A549 treated with CpdA at 1 μM for 4 hours (cell line): ENCODE measurements at places on chromosomes 2 and 18. TPM values are rescaled to one million over a fixed set of nuclear protein-coding genes. Genes with fewer than 3 reads are reported as not detected.

Gene FKBP7
- total RNA-seq, result 8.7 to 14.2 TPM (median 10.2 TPM) in 5 replicates

Gene USP40
- 22.7 to 26.3 TPM (median 24.0 TPM) in 5 replicates for total RNA-seq

Gene CFAP65
- total RNA-seq, result 0.10 to 0.34 TPM (median 0.14 TPM) in 5 replicates

Gene RESP18
- total RNA-seq, result not detected in 5 replicates

Gene EXOC6B
- 6.6 to 9.2 TPM (median 7.8 TPM) in 5 replicates for total RNA-seq

Gene REG1B
- total RNA-seq, result not detected in 5 replicates

Gene EFEMP1
- 30.5 to 60.6 TPM (median 41.0 TPM) in 5 replicates for total RNA-seq

Gene CAPN14
- total RNA-seq, result 0.02 to 0.06 TPM in 2 of 5 replicates, not detected in the others

Gene IL36B
- total RNA-seq, result 0.11 to 0.13 TPM in 2 of 5 replicates, not detected in the others

Gene SLC66A3
- 32.7 to 39.3 TPM (median 36.6 TPM) in 5 replicates for total RNA-seq

Gene MERTK
- total RNA-seq, result 1.7 to 2.1 TPM (median 1.8 TPM) in 5 replicates

Gene NAT8
- total RNA-seq, result not detected in 5 replicates

Gene LOXHD1
- not detected in 5 replicates for total RNA-seq

Gene RAB10
- 287 to 392 TPM (median 326 TPM) in 5 replicates for total RNA-seq

Gene MLPH
- total RNA-seq, result 218 to 289 TPM (median 278 TPM) in 5 replicates

Gene ZNF385B
- 0.03 TPM in 1 of 5 replicates, not detected in the others for total RNA-seq

Gene KRTCAP3
- 0.37 to 1.5 TPM (median 0.70 TPM) in 5 replicates for total RNA-seq

Gene SETBP1
- total RNA-seq, result 0.58 to 0.76 TPM (median 0.65 TPM) in 5 replicates

Gene TRIM43
- total RNA-seq, result 0.07 TPM in 1 of 5 replicates, not detected in the others

Gene GATA6
- 1.9 to 2.8 TPM (median 2.7 TPM) in 5 replicates for total RNA-seq

Gene STAT4
- total RNA-seq, result 3.2 to 4.5 TPM (median 3.8 TPM) in 5 replicates

Gene UGT1A4
- total RNA-seq, result 0.07 TPM in 1 of 5 replicates, not detected in the others

Gene NTSR2
- total RNA-seq, result 0.05 TPM in 1 of 5 replicates, not detected in the others

Gene CRYGB
- total RNA-seq, result not detected in 5 replicates

Gene KLHL30
- 0.05 to 0.19 TPM (median 0.07 TPM) in 5 replicates for total RNA-seq

Gene EGR4
- total RNA-seq, result 0.16 to 0.30 TPM (median 0.27 TPM) in 5 replicates

Gene FOXD4L1
- 0.30 to 0.69 TPM (median 0.45 TPM) in 5 replicates for total RNA-seq

Gene AQP12B
- total RNA-seq, result not detected in 5 replicates

Gene SERPINB3
- 0.09 to 0.26 TPM (median 0.17 TPM) in 4 of 5 replicates, not detected in the other for total RNA-seq

Gene LIMS3
- not detected in 5 replicates for total RNA-seq

Gene SIX3
- 0.24 to 0.66 TPM (median 0.47 TPM) in 5 replicates for total RNA-seq

Gene COL4A3
- 0.31 to 1.7 TPM (median 0.65 TPM) in 5 replicates for total RNA-seq

Gene HOXD3
- total RNA-seq, result 0.15 to 0.35 TPM (median 0.27 TPM) in 4 of 5 replicates, not detected in the other

Gene XRCC5
- total RNA-seq, result 177 to 231 TPM (median 186 TPM) in 5 replicates

Gene CDH2
- 31.9 to 53.1 TPM (median 38.7 TPM) in 5 replicates for total RNA-seq

Gene QPCT
- total RNA-seq, result 16.4 to 20.3 TPM (median 17.8 TPM) in 5 replicates

Gene RAB27B
- total RNA-seq, result 13.2 to 20.1 TPM (median 14.3 TPM) in 5 replicates

Gene ANKRD30B
- total RNA-seq, result 0.01 TPM in 1 of 5 replicates, not detected in the others

Gene ZC3H6
- 0.33 to 0.59 TPM (median 0.44 TPM) in 5 replicates for total RNA-seq
